Retinal pigment epithelial cell (primary cell): ENCODE measurements at places on chromosomes 11 and 22.

GRCh38 chr11:59777104-59777503, 21.9 kb downstream of the STX3 start:
- no peak for DNase-seq

- DNase-seq, result peak; percentile 99
Observed at GRCh38 chr22:31055635-31056159, 25.4 kb upstream of the SMTN start.

- no peak for DNase-seq
Observed at GRCh38 chr11:9066433-9066925, 24.9 kb downstream of the SCUBE2 start.

DNA sequence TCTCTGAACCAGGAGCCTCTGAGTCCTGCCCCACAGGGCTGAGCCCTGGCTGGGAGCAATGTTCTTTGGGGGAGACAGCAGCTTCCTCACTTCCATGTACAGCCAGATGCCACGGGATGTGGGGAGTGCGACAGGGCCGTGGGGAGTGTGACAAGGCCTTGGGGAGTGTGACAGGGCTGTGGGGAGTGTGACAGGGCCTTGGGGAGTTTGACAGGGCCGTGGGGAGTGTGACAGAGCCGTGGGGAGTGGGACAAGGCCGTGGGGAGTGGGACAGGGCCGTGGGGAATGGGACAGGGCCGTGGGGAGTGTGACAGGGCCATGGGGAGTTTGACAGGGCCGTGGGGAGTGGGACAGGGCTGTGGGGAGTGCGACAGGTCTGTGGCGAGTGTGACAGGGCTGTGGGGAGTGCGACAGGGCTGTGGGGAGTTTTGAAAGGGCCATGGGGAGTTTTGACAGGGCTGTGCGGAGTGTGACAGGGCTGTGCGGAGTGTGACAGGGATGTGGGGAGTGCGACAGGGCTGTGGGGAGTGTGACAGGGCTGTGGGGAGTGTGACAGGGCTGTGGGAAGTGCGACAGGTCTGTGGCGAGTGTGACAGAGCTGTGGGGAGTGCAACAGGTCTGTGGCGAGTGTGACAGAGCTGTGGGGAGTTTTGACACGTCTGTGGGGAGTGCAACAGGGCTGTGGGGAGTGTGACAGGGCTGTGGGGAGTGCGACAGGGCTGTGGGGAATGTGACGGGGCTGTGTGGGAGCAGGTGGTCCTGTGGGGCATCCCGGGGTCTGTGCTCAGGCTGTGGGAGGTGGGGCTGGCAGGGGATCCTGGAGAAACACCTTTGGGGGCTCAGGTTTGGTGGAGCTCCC, 6.6 kb upstream of the KRTAP5-6 start:
- DNase-seq, result no peak

DNA sequence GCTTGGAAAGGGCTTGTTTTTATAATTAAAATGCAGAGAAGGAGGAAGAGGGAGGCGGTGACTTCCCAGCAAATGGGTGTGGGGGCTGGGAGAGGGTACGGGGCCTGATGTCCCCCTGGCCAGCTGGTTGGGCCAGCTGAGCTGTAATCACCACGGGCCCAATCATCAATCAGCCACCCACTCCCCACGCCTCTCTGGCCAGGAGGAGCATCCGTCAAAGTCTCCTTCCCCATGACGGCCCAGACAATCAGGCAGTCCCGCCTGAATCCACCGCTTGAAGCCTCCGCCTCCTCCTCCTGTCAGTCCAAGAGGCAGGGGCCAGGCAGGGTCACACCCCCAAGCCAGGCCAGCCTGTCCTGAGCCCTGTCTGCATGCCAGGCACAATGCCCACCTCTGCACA, 13.3 kb upstream of the CABP7 start:
- no peak for DNase-seq

DNA sequence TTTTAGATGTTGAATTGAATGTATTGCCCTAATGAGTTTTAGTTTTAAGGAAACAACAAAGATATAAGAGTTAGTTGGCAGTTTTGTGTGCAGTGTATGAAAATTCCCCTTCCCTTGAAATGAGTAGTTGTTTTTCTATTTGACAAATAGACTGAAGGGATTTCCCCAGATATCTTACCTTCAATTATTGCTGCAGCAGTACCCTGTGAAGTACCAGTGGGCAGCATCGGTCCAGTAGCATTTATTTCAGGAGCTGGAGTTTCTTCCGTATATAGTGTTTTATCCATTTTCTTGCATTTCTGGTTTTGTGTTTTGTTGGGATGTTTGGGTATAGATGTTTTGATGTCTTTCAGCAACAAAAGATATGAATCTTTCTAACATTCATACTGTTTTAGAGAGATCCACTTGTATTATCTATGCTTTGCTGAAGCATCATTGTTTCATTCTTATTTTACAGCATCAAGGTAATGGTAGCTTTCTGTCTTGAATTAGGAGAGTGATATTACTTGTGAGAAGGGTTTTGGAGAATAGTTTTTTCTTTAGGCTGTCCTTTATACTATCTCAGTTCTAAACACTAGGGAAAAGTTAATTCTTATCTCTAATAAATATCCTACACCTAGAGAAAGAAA, 7.4 kb downstream of the KMT2A start:
- DNase-seq, result no peak

DNA sequence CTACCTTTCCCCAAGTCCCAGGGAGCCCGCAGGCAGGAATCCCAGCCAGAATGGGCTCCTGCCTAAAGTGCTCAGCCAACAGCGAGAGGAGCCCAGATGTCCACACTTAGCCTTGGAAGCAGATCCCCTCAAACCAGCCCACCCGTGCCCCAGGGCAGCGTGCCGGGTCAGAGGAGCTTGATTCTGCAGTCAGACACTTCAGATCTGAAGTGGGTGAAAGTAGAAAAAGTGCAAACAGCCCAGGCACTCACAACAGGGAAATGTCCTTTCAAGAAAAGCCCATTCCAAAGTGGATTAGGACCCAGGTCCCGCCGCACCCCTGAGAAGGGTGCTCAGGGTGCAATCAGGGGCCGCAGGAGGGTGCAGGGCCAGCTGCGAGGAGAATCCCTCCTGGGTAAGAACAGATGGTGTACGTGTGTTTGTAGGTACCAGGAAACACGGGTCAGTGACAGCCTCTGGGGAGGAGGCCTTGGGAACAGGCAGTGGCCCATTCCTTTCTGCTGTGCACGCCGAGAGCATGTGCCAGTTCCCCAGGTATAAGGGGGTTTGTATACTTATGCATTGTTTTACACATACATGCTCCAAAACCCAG, 17.7 kb downstream of the ELFN2 start:
- no peak for DNase-seq

- no peak for DNase-seq
Observed at GRCh38 chr11:113723787-113724186, 17.7 kb upstream of the TMPRSS5 start.
